NCI-H446 treated with DMSO at 0.1 percent for 48 hours (cell line): ENCODE measurements at places on chromosomes 2 and 18.
A peak's percentile ranks its signal among the peaks of the same experiment; 100 is the strongest.

- peak; percentile 26 for DNase-seq
Observed at GRCh38 chr18:61502472-61502871, 169.2 kb downstream of the CDH20 start.

DNA sequence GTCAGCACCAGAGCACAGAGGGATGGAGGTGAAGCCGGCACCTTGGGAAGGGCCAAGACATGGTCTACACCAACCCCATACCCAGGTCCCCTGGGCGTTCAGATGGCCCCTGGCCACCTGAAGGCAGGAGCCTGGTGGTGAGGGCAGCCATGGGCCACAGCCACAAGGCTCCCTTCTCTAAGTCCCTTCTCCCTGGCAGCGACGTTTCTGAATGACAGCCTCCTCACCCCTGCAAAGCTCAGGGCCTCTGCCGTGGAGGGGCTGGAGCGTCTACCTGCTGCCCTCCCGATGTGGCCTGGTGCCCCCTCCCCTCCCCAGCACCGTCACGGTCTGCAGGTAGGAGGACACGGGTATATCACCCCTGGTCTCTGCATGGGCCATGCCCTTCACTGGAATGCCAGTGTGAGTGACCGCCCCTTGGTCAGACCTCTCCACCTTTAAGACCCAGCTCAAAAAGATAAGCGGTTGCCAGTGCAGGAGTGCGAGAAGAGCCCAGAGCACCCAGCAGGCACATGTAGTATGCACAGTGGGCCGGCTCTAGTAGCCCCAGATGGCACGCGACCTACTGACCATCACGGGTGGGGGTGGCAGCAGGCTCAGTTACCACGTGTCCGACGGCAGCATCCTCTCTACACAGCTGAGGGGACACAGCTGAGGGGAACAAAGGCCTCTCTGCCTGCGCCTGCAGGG is 46.6 kb downstream of the HS6ST1 start:
- DNase-seq: no peak

- no peak for DNase-seq
Observed at GRCh38 chr18:70653671-70654070, 364.8 kb downstream of the SOCS6 start.

GRCh38 chr2:186949726-186950256 is 100.8 kb upstream of the ZSWIM2 start:
- DNase-seq: no peak

DNA sequence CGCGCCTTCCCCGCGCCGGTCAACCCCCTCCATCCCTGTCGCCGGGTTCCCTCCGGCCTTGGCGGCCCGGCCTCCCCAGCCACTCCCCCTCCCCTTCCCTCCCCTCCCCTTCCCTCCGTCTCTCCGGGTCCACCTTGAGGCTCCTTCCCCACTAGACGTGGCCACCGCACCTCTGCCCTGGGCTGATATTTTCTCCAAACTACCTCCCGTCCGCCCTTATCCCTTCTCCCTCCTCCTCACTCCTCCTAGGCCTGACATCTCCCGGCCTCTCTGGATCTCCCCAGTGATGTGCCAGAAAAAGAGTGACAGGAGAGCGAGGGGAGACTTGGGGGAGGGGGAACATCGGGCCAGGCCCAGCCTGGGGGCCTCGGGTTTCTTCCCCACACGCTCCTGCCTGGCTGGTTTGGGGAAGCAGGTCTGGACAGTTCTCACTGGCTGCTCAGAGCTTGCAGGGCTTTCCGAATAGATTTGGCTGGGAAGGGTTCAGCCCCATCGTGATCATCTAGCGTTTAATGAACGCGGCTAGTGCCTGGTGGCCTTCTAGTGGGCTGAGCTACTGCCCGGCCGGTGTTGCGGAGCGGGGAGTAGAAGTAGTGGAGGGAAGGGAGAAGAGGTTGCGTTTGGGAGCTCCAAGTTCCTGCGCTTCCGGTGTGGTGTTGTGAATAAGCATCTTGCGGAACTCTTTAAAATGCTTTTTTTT is 641 bp downstream of the MAPRE3 start:
- no peak for DNase-seq

DNA sequence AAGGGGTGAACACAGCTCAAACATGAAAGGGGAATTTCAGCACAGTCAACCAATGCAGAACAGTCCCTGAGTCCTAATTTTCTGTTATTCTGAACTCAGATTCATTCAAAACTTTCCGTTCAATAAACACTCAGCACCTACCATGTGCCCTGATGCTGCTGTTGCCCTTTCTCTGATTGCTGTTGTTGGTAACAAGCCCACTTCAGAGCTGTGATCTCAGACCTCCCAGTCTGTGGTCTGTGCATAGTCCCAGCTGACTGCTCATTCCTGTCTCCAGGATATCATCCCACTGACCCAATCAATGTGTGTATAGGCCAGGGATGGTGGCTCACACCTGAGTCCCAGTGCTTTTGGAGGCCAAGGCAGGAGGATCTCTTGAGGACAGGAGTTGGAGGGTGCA is 82.7 kb upstream of the SLC35G4 start:
- DNase-seq: no peak

DNA sequence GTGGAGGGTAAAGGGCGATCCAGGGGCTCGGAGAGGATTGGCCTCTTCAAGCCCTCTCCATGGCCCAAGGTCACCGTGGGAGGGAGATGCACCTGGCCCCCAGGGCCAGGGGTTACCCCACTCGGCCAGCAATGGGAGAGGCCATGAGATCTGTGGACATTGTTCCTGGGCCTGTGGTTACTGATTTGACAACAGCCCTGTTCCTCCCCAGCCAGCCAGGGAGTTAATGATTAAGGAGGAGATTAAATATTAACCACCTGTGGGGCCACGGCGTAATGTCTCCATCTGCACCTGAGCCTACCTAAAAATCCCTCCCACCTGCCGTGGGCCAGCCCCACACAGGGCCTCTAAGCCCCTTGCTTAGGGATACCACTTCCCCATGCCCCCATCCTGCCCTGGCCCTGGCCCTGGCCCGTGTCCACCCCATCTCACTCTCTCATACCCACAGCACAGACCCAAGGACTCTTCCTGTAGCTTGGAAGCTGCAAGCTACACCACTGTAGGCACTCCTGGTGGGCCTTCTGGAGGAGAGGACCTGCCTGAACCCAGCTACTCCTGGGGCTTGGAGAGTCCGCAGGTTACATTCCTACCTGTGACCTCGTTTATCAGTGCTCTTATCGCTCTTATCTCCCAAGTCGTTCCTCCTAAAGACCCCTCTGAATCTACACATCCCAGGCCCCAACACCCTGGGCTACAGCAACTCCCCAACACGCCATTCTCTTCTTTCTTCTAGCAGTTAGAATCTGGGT is 32.1 kb downstream of the ZFP36L2 start:
- DNase-seq: no peak

DNA sequence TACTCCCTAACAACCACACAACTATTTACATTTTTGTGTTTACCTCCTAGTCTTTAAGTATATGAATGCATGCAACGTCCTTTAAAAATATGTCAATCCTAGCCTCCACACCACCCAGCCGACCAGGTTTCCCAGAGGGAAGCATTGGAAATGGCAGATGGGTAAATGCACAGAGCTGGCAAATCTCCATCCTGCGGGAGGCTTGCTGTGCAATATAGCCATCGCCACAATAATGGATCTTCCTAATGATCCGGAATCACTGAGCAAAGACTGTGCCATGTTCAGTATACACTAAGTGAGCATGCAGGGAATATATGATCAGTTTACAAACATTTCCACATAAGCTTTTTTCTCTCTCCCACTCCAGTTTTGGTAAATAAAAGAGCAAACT is 131.8 kb downstream of the NEDD4L start:
- DNase-seq: peak; percentile 47

- no peak for DNase-seq
Observed at GRCh38 chr2:12314127-12314760, 402.5 kb upstream of the TRIB2 start.

- no peak for DNase-seq
Observed at GRCh38 chr2:29920130-29920577, 1.2 kb downstream of the ALK start.

DNA sequence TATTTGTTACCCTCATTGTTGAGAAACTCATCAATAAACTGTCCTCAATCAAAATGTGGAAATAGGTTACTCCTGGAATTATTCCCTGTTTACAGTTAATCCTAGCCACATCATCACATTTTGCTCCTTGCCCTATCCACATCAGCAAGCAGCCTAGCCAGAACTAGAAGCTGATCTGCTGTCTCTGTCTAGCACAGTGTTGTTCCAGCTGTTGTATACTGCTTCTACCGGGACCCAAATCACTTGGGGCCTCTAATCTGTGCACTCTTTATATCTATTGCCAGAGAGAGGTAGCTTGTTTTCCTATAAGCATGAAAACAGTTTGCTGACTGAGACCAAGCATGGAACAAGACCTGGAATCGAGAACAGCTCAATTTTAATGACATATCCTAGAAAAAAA is 196.2 kb upstream of the SP5 start:
- DNase-seq: no peak

GRCh38 chr2:163345795-163346573 is 389.8 kb downstream of the FIGN start:
- DNase-seq: peak; percentile 19

DNA sequence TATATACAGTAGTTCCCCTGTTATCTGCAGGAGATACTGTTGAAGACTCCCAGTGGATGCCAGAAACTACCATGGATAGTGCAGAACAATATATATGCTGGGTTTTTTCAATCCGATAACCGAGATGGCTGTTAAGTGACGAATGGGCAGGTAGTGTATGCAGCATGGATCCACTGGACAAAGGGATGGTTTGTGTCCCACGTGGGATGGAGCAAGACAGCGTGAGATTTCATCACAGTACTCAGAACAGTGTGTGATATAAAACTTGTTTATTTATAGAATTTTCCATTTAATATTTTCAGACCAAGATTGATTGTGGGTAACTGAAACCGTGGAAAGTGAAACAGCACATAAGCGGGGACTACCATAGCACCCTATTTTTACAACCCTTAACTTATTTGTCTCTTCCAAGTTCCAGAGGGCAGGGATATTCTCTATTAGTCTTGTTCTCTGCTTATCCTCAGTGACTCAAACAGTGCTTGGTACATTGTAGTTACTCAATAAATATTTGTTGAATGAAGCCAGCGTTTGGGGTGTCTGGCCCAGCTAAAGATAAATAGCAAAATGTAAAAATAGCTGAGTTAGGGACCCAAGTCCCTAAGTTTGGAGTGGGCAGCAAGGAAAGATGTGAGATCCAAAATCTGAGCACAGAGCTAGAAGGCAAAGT is 50.0 kb downstream of the RHBDD1 start:
- no peak for DNase-seq

DNA sequence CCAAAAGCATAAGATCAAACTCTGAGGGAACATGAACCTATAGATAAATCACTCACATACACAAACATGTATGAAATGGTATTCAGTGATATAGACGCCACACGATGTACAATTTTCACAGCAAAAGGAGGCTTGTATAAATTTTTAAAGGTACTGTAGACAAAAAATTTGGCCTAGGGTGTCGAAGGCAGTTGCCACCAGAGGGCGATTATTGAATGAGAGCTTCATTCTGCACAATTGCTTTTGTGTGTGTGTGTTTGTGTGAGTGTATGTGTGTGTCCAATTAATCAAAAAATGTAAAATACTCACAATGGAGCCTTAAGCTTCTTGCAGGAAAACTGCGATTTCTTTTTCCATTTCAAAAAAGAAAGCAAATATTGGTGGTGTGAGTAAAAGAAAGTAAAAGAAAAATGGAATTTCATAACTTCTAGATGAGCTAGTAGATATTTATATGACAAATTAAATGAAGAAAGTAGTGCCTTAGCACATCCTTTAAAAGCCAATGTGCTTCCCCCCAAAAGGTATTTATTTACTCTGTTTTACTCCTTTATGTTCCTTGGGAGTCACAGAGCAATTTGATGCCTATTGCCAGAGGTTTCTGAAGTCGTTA is 800.1 kb downstream of the SATB2 start:
- DNase-seq: no peak

DNA sequence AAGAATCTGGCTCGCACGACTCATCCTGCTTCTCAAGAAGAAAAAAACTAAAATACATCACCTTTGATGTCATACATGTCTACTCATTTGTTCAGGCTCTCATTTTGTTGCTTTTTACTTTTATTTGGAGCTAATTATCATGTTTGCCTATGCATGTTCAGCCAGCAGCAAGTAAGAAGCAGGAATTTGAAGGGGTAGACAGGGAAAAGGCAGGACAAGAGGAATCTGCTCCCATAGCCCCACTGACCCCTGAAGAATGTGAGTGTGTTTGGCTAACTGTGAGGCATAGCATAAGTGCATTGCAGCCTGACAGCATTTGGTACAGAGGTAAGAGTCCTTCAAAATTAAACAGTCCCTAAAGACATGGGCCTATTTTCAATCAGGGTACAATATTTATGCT is 72.7 kb downstream of the NYAP2 start:
- no peak for DNase-seq

DNA sequence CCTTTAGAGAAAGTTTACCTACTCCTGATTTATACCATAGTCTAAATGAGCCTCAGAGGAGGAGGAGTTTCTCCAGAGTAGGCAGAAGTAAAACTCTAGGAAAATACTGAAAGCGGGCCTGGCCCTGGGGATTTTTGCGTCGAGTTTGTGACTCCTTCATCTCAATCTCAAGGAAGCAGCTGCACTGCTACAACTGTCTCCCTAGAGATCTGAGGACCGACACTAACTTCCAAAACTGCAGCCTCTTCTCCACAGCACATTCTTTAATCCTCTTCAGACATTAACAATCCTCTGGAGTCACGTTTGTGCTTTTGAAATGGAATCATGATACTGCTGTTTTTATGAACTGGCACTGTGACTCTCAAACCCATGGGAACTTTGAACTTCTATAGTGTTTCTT is 281.4 kb downstream of the KCNS3 start:
- no peak for DNase-seq

GRCh38 chr2:26043862-26044696 is 10.2 kb downstream of the RAB10 start:
- no peak for DNase-seq

DNA sequence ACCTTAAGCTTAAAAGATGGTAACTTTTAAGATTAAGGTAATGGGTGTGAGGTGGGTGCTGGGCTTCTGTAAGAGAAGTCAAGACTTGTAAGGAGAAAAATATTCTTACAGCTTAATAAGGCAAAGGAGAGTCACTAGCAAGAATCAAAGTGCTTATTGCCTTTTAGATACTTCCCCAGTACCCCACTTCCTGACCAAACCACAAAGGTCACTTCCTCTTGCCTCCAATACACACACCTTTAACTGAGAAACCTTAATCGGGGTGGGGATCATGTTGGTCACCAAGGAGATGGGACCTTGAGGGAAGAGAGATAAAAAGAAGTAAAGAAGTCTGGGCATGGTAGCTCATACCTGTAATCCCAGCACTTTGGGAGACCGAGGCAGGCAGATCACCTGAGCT is 10.6 kb upstream of the ATG16L1 start:
- no peak for DNase-seq
